Chondrocyte (in vitro differentiated cells): ENCODE measurements at places on chromosomes 13 and 19. TPM values are rescaled to one million over a fixed set of nuclear protein-coding genes. Genes with fewer than 3 reads are reported as not detected.

DNA sequence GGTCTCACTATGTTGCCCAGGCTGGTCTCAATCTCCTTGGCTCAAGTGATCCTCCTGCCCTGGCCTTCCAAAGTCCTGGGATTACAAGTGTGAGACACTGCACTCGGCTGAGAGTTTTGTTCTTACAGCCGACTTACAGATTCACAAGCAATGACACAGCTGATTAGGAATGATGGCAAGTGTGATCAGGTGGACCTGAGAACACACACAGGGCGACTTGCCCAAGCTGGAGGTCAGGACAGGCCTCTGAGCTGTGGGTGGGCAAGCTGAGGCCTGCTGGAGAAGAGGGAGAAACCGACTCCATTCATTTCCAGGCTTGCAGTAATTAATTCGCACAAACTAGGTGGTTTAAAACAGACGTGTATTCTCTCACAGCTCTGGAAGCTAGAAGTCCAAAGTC, 8.1 kb upstream of the ATG4D start:
- no peak for DNase-seq

The PEPD gene
- 55.6 to 68.7 TPM (median 62.0 TPM) in 3 replicates for total RNA-seq

- DNase-seq: peak; percentile 57
These were observed 1676.9 kb downstream of the PCDH9 start for GRCh38 chr13:65553096-65553727.

DNA sequence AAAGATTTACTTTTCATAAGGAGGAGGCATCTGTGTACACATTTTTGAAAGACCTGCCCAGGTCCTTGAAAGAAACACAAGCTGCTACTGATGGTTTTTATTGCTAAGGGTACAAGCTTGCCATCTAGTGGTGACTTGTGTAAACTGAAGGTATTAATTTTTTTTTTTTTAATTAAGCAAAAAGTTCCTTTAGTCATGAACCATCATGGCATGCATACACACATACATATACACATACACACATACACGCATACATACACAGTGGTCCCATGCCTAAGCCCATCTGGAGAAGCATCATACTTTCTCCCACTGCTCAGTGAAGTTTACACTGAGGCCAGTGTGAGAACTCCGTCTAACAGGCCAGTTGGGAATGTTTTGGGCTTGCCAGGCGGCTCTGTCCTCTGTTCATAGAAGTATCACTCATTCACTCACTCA, 312.5 kb downstream of the DCLK1 start:
- no peak for DNase-seq

GRCh38 chr13:110649551-110649950, 34.2 kb downstream of the NAXD start:
- DNase-seq: no peak

DNA sequence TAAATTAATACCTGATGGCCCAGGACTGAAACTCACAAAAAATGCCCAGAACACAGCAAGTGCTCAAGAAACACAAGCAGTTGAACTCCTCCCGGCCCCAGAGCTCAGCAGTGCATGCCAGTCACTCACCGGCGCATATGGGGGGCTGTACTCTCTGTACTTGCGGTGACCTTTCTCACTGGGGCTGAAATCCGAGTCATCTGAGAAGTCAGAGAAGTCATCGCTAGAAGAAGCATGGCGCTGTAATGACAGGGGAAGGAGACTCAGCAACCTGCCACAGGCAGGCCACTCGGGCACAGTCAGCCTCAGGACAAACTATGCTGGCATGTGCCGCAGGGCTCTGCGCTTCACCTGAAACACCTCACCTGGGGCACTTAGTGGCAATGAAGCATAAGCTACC, 19.7 kb downstream of the ZC3H4 start:
- peak; percentile 10 for DNase-seq

GRCh38 chr13:32902874-32903273, 113.3 kb upstream of the KL start:
- DNase-seq: no peak

DNA sequence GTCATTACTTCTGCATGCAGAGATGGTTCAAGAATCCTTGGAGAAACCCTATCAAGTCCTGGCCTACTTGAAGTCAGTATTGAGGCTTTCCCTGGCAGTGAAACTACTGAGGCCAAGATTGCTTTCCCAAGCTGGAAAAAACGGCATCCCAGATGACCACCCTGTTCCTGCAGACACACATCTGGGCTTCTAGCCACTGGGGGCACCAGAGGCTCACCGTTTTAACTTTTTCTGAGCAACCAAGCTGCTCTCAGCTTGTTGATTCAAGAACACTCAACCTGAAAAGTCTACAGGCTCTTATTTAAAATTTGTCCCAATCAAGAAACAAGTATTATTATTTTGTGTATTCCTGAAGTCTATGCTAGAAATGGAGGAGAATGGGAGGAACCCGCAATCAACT, 66.6 kb downstream of the SPRYD7 start:
- DNase-seq: no peak

- no peak for DNase-seq
These were observed 33.9 kb upstream of the RANBP3 start for GRCh38 chr19:6011794-6012193.

The TEKTIP1 gene
- 0.35 to 0.65 TPM (median 0.56 TPM) in 3 replicates for total RNA-seq

DNA sequence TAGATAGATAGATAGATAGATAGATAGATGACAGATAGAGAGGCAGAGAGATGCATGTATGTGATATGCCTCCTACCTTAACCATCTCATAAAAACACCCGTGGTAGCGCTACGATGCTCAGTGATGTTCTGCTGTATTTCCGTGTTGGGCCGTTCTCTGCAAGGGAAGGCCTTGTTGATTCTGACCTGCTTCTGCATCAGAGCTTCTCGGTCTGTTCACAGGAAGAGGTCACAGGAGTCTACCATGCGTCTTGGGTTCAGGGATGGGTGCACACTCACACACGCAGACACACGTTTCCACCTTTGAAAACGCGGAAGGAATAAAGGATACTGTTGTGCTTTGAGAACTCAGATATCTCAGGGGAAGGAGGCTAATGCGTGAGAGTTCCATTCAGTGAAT, 316.9 kb downstream of the TEX29 start:
- DNase-seq: no peak

The FGF22 gene
- total RNA-seq: not detected in 3 replicates

The NPAS1 gene
- total RNA-seq: 1.0 to 1.8 TPM (median 1.7 TPM) in 3 replicates

- no peak for DNase-seq
These were observed 628.7 kb downstream of the EFNB2 start for GRCh38 chr13:105906746-105907145.

GRCh38 chr13:101757446-101758039, 305.1 kb downstream of the ITGBL1 start:
- DNase-seq: no peak

GRCh38 chr13:98187965-98188261, 10.8 kb upstream of the RNF113B start:
- DNase-seq: no peak

The ACP5 gene
- 0.45 TPM in 1 of 3 replicates, not detected in the others for total RNA-seq

DNA sequence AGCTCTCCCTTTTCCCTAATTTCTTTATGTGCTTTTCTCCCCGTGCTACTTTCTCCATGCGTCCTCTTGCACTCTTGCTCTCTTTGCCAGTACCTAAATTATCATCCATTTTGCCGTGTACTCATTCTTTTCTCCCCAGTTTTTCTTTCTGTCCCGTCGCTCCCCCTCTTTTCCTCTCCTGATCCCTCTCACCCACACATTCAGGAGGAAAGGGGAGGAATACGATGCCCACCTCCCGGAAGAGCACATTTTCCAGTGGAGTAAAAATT, 821 bp downstream of the ZNF616 start:
- no peak for DNase-seq

DNA sequence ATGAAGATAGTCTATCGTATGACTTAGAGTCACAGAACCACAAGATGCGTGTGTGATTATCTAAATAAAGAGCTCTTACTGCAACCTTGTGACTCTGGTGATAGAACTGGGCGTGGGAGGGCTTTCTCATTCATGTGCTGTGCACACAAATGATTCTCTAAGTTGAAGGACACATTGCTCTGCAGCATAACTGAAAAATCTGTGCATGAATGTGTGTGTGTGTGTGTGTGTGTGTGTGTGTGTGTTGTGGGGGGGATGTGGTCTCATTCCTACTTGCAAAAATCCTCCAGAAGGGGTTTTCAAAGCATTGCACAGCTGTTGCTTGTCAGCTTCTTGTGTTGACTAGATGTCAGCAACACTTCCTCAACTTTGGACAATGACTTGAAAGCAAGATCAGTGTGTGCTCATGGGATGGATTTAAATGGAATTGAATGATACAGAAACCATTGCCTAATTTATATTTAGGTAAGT, 22.4 kb downstream of the LRCH1 start:
- no peak for DNase-seq

DNA sequence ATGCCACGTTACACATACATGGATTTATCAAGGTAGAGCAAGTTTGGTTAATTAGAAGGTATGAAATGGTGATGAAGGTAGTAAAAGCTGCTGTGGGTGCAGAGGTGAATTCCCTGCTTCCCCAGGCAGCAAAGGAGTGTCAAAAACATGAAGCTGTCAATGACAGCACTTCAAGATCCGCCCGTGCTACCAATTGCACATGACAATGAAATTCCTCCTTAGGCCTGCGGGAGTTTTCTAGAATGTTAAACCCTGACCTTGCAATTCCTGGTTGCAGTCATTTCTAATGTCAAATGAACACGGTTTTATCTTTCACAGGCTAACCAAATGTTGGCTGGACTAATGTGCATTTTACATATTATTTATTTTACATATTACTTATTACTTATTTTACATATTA, 67.7 kb upstream of the LSM14A start:
- DNase-seq: no peak

DNA sequence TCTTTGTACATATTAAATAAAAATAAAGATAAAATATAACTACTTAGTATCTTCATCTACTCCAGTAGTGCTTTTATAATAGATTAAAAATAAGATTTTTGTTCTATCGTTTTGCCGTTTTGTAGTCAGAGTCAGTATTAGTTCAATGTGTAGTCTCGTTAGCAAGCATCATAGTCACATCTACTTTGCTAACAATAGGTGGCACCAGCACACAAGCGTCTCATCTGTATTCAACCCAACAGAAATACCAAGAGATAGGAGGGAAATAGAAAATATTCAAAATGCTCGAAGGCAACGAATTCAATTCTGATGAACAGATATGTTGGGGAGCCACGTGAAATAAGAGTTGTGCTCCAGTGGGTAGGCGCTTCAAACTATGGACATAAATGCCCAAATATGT, 21.4 kb upstream of the MICU2 start:
- no peak for DNase-seq

DNA sequence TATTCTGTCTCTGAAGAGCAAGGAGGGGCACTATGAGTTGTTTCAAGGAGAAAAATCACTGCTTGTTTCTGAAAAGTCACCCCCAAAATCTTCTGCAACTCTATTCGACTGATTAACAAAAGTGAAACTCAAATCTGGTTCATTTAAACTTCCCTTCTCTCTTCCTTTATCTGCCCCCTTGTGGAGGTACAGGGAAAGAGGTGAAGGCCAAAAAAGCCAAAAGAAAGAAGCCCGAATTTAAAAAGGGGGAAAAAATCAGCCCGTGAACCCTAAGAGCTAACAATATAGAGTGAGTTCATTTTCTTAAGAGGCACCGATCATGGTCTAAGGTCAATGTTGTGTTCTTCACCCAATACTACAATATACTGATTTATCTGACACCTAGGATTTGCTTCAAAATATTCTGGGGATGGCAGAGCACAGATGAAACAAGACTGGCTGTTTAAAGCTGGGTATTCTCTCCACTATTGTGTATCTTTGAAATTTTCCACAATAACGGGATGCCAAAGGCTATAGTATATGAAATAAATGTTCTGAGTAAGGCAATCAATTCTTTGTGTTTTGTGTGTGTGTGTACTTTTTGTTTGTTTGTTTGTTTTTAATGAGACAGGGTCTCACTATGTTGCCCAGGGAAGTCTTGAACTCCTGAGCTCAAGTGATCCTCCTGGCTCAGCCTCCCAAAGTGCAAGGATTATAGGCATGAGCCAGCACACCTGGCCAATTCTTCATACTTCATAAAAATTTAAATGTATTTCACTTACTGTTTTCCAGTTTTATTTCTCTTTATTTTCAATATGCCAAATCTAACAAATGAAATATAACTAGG, 55.0 kb upstream of the EEF1AKMT1 start:
- no peak for DNase-seq
